Sciatic nerve (tissue), 2 donors: ENCODE measurements at places on chromosomes 2 and 18. TPM values are rescaled to one million over a fixed set of nuclear protein-coding genes. Genes with fewer than 3 reads are reported as not detected.

Gene CASP8
- 12.1 TPM for total RNA-seq

DNA sequence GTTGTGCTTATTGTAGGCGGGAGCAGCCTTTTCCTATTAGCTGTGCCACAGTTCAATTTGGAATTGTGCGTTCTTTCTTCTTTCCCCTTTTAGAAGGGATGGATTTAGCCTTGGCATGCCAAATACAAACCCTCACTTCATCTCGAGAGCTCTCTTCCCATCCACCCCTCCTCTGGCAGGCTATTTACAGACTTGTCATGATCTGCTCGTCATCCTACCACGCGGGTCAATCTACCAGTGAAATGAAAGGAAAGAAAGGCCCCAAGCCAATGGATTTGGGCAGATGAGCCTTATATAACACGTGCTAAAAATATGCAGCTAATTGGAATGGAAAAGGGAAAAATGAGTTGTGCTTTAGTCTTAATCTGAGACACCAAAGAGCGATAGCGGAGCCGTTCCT, 277.5 kb downstream of the PRKCE start:
- DNase-seq, result no peak

- DNase-seq, result no peak
Measured at GRCh38 chr2:104745846-104746245, 108.1 kb upstream of the POU3F3 start.

- DNase-seq, result no peak
Measured at GRCh38 chr2:171512014-171512413, 10.3 kb upstream of the CYBRD1 start.

Gene OR6B2
- total RNA-seq, result 5.1 TPM

GRCh38 chr18:56538746-56539145, 99.6 kb downstream of the TXNL1 start:
- DNase-seq, result no peak

Gene KRTCAP3
- 2.6 TPM for total RNA-seq

- no peak for DNase-seq
Measured at GRCh38 chr2:3759761-3760160, 56.4 kb downstream of the DCDC2C start.

DNA sequence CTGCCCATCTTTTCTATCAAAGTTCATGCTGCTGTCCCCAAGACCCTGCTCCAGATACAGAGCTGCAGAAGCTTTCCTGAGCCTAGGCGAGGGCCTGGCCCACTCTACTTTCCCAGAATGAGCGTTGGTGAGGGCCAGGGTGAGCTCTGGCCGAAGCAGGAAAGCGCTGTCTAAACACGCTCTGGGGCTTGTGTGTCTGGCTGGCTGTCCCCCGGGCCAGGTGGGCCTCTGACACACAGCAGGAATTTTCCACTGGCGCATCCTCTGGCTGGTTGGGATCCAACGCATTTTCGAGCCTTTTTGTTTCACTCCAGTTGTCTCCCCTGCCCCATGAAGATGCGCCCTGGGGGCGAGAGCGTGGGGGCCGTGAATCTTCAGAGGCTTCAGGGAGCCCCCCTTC, 17.8 kb upstream of the KCNK3 start:
- no peak for DNase-seq

DNA sequence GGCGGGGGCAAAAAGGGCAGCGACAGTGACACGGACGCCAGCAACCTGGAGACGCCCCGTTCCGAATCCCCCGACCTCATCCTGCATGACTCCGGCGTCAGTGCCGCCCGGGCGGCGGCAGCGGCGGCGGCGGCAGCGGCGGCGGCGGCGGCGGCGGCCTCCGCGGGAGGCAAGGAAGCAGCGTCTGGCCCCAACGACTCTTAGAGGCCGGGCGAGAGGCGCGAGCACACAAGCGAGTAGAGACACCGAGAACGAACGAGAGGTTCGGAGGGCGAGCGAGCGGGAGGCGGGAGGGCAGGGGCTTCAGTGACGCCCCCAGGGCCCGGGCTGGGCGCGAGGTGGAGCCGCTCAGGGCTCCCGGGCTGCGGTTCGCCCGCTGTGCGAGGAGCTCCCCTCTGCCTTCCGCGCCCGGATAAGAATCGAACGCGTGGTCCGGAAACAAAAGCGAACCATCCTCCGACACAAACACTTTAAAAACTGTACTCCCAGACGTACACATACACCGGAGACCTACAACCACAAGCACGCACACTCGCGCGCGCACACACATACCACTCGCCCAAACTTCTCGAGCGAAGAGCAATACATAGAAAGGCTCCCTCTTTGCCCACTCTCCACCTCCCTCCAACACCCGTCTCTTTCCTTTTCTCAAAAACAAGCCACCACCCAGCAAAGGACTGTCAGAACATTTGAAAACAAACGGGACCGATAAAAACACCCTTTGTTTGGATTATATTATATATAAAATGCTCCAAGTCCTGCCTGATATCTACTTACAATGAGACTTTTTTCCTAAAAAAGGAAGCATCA, 2.8 kb downstream of the SP9 start:
- no peak for DNase-seq

GRCh38 chr18:6055711-6056110, 160.4 kb upstream of the TMEM200C start:
- DNase-seq, result no peak

DNA sequence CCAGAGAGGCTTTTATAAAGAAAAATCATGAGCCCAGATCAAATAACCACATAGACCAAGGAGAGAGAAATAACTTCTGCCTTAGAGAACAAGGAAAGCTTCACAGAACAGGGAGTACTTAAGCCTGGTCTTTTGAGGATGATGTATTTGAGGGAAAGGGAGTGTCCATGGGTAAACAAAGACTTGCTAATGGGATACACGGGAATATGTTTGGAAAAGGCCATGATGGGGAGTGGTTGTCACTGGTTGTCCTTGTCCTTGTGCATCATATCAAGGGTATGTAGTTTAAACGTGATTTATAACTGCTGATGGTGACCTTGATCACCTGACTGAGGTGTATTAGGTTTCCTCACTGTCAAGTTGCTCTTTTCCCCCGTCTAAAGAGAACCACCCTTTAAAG, 169.9 kb downstream of the FAM210A start:
- no peak for DNase-seq
